RPMI8226 (cell line): ENCODE measurements at places on chromosomes 3 and 15.
A peak's percentile ranks its signal among the peaks of the same experiment; 100 is the strongest.

DNA sequence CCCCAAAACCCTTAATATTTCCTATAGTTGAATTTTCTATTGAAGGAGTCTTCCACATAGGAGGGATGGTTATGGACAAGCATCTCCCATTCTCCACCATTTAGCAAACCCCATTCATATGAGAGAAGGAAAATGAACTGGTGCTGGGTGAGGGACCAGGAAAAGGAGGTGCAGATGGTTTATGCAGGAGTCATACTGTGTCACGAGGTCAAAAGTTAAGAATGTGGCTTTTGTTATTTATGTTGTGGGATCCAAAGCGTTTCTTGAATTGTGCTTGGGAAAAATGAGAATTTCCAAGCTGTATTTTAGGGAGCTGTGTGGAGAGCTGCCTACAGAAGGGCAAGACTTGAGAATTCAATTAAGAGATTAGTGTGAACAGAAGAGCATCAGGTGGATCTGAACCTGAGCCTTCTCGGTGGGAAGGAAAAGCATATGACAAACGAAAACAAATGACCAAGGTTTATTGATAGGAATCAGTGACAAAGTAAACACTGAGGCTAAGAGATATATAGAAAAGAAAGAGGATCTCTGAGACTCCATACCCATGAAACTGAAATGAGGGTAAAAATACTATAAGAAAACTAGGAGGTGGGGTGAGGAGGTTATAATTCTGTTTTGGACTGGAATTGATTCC is 473.3 kb upstream of the NR2F2 start:
- DNase-seq, result no peak

- no peak for DNase-seq
These were observed 309.1 kb downstream of the TUSC7 start for GRCh38 chr3:117018655-117019054.

DNA sequence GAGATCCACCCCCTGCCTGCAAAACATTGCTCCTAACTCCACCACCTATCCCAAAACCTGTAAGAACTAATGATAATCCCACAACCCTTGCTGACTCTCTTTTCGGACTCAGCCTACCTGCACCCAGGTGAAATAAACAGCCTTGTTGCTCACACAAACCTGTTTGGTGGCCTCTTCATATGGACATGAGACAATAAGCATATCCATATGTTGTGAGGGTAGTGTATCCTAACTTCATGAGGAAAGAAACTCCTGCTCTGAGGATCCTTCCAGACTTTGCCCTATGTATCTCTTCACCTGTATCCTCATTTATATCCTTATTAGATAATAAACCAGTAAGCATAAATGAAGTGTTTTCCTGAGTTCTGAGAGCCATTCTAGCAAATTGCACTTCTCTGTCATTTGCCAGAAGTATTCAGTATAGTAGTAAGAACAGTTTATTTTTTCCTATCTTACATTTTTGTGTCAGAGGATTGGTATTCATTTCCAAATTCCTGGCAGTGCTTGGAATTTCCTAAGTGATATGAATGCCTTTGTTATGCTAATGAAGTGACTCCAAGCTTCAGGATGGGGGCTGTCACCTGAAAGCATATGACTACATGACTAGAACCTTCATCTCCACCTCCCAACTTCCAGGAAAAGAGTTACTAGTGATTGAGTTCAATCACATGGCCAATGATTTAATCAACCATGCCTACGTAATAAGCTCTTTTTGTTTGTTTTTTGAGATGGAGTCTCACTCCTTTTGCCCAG is 30.2 kb downstream of the TTBK2 start:
- DNase-seq, result no peak

- DNase-seq, result no peak
These were observed 11.4 kb downstream of the RAB6B start for GRCh38 chr3:133884054-133884886.

GRCh38 chr15:65824031-65824743 is 32.1 kb upstream of the DENND4A start:
- DNase-seq, result peak; percentile 85

GRCh38 chr3:139448104-139448503 is 28.2 kb downstream of the RBP2 start:
- DNase-seq, result no peak

DNA sequence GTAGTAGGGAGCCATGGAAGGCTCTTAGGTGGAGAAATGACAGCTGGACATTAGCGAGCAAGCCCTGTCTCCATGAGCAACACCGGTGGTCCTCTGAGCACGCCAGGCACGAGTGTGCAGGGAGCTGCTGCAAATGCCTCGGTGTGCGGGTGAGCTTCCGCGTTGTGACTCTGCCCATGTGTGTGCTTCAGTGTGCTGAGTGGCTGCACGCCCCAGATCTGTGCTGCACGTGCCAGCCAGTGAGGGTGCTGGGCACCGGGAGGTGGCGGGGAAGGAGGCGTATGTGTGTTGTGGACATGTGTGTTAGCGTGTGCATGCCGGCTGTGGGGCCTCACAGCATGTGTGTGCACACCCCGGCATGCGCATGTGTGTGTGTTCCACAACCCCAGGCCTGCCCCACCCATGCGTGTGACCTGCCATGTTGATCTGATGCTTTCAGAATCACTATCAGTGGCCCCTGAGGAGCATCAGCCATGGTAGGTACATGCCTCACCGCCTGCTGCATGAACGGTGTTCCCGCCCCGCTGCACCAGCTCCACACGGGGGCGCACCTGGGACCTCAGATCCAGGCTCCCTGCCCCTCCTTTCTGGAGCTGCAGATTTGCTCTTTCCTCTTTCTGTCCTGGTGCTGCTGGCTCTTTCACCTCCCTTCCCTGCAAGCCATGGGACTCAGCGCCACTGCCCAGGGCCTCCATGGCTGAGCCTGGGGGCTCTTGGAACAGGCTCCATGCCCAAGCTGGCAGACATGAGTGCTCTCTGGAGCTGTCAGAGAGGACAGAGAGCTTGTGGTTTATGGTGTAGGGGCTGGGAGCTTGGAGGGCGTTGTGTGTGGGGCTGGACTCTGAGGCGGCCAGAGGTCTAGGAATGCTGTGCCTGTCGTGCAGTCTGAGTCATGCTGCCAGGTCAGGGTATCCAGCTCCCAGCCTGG is 169.4 kb downstream of the TBC1D2B start:
- peak; percentile 91 for DNase-seq

- no peak for DNase-seq
These were observed 59.2 kb upstream of the APEH start for GRCh38 chr3:49614936-49615335.

DNA sequence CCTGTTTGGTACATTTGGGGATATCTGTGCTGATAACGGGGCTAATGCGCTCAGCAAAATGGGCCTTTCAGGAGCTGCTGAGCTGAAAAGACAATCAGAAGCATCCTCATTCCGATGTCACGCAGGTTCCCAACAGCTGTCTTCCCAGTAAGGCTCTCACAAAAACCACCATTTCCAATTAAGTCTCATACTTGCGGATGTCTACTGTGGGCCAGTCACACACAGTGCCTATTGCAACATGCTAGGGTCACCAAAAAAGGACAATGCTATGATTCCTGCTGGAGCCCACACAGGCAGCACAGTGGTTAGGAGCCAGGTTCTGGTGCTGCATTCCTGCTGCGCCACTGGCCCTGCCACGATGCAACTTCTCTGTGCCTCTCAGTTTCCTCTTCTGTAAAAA is 16.4 kb upstream of the LDHAL6B start:
- no peak for DNase-seq

DNA sequence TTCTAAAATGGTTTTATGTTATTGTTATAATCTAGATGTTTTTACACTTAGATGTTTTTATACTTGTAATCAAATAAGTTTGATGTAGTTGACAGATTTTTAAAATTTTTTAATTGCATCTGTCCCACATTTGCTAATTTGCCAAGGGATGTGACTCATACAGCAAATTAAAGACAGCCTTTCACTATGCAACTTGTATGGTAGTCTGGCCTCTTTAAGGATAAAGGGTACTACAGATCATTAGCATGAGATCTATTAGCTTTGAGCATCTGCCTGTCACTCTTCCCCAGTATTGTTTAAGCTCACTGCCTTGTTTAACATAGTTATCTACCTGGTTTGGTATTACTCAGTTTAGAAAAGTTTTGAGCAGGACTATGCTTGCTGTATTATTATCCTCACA is 83.0 kb downstream of the NPTN start:
- no peak for DNase-seq

GRCh38 chr3:79871656-79872055 is 103.9 kb upstream of the ROBO1 start:
- DNase-seq, result no peak

- DNase-seq, result peak; percentile 21
These were observed 26.2 kb upstream of the ATP13A3 start for GRCh38 chr3:194512895-194513601.

DNA sequence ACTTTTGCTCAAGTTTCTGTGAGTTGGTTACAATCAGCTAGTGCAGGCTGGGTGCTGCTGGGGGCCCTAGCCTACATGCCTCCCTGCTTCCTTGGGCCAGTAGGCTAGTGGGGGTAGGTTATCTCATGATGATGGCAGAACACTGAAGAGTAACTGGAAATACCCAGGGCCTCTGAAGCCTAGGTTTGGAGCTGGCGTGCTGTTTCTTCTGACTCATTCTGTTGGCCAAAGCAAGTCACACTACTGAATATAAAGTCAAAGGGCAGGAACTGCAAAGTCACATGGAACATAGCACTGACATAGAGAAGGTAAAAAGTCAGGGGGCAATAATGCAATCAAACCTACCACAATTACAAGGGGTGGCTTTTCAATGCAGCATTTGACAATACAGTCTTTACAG is 34.5 kb downstream of the RASGRP1 start:
- DNase-seq, result no peak

DNA sequence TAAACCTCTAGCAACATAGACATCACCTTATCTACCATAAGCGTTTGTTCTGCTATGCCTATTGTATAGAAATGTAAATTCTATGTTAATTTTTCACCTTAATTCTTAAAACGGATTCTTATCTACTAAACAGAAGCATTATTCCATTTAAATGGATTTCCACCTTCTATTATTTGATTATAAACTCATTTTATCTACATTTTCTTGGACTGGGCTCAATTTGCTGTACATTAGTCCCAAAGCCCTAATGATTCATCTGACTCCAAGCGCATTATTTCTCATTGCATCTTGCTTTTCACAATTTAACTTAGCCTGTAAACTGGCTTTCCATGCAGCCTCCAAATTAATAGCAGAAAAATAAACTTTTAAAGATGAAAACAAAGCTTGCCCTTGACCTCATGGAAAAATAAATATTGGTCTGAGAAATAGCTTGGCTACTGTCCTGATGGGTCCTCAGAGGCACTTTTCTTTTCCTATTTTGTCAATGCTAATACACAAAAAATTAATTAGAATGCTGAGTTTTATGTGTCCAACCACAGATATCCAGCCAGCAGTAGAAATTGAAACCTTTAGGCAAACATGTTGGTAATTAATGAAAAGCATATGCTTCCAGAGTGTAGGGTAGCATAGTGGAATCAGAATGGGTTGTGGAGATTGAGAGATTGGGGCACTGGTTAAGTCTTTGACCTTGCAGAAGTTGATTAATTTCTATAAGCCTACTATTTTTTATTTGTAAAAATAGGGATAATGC is 81.4 kb upstream of the CFAP20DC start:
- no peak for DNase-seq

- no peak for DNase-seq
These were observed 12.6 kb upstream of the ST6GAL1 start for GRCh38 chr3:186917512-186918312.

DNA sequence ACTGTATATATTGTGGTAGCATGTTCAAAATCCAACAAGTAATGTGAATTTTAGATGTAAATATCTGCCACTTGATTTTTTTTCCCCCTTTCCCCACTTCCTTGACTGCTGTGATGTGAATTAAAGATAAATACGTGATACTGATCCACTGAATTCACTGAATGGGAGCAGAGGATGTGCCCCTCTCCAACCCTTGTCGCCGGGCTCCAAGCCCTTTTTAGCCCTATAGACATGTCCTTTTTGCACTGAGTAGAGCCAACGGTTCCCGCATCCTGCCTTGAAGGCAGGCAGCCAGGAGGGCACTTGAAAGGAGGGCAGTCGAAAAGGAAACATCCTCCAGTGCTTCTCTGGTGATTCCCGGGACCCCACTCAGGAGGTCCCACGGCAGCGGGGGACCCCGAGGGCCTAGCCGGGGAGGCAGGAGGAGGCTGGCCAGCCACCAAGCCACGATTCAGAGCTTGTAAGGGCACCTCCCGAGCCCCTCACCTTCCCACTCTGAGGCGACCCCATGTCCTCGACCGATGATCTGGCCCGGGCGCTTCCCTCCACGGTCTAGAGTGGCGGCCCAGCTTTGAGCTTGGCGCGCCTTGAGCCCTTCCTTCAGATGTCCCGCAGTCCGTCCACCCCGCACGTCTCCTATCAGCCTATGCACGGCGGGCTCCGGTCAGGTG is 901 bp upstream of the MANF start:
- DNase-seq, result no peak

- no peak for DNase-seq
These were observed 762.4 kb upstream of the DPPA4 start for GRCh38 chr3:110099711-110100110.

GRCh38 chr3:48952510-48953118 is 34.0 kb downstream of the ARIH2 start:
- peak; percentile 17 for DNase-seq

DNA sequence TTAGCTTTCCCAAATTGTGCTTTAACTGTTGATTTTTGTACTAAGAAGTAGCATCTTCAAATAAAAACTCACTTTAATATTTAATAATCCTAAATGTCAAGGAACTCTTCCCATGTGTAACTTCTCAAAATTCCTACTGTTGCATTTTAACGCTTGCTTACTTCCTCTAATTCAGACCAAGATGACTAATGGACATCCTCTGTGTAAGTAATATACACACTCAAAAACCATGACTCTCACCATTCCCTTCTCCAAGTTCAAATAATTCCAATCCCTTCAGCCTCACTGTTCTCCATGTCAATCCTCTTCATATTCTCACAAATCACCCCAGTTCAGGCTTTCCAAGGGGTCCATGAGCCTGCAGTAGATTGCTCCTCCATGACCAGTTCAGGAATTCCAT is 13.0 kb downstream of the MRPL46 start:
- no peak for DNase-seq

DNA sequence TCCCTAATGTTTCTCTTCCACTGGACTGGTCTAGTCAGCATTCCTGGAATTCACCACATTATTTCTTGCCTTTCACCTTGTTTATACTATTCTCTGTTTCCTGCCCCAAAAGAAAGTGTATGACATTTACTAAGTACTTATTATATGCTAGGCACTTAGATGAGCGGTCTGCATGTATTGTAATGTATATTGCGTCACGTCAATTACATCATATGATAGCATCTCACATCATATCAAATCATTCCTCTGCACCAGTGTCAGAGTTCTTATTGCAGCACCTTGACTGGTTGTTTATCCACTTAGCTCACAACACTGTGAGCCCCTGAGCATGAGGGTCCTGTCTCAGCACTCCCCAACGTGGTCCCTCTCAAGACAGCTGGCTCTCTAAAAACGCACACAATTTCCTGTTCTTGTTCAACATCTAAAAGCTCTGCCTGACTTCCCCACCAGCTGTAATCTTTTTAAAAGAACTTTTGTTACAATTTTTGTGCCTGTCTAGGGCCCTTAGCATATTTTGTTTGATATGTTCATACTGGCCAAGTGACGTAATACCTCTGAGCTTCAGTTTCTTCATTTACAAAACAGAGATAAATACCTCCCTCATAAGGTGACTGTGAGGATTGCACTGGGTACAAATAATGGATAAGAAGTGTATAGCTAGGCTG is 58.8 kb downstream of the ARHGAP31 start:
- DNase-seq, result peak; percentile 8

GRCh38 chr3:48756640-48757039 is 39.6 kb upstream of the IP6K2 start:
- DNase-seq, result no peak

GRCh38 chr3:51703761-51704510 is 2.9 kb upstream of the GRM2 start:
- no peak for DNase-seq

GRCh38 chr3:64357481-64357880 is 132.2 kb upstream of the PRICKLE2 start:
- peak; percentile 62 for DNase-seq
